Liver (tissue), 10 donors: ENCODE measurements at places on chromosomes 7 and 10. TPM values are rescaled to one million over a fixed set of nuclear protein-coding genes. Genes with fewer than 3 reads are reported as not detected.

GRCh38 chr10:71520042-71520441 lies 123.3 kb downstream of the CDH23 start:
- no peaks in the 10 kb centered on the region for H3K4me1 ChIP-seq
- DNase-seq = no peak
- no peak overlapping the region for H3K27ac ChIP-seq
- H3K27me3 ChIP-seq = no peaks in the 10 kb centered on the region

DNA sequence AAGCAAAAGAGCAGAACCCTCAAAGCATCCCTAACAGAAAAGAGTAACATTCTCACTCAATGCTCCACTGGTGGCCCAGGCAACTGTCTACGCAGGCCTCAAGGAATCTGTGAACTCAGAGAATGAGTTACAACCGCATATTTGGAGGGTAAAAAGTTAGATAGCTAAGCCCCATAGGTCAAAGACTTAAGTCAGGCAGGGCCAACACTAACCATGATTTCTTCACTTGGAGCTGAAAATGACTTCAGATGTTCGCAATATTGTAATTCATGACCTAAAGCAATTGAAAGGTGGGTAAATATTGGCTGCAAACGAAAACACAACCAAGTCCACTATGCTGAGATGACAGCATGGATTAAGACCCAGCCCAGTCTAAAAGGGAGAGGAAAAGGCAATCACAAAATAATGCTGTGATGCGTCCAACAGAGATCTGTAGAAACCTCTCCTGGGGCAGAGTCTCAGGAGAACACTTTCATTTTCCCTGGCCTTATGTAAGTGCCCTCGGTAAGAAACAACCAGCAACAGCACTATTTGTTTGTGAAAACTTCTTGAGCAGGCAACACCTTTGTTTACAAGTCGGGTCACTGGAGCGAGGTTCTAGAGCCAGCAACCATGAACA lies 176.5 kb downstream of the TNS3 start:
- peak overlapping the region; percentile 14 for H3K27ac ChIP-seq
- peaks cover 31% of the 10 kb centered on the region for H3K4me1 ChIP-seq
- H3K36me3 ChIP-seq = peaks cover 44% of the 10 kb centered on the region
- DNase-seq = no peak
- H3K27me3 ChIP-seq = no peaks in the 10 kb centered on the region

SPAG6 gene
- not detected for total RNA-seq

DNA sequence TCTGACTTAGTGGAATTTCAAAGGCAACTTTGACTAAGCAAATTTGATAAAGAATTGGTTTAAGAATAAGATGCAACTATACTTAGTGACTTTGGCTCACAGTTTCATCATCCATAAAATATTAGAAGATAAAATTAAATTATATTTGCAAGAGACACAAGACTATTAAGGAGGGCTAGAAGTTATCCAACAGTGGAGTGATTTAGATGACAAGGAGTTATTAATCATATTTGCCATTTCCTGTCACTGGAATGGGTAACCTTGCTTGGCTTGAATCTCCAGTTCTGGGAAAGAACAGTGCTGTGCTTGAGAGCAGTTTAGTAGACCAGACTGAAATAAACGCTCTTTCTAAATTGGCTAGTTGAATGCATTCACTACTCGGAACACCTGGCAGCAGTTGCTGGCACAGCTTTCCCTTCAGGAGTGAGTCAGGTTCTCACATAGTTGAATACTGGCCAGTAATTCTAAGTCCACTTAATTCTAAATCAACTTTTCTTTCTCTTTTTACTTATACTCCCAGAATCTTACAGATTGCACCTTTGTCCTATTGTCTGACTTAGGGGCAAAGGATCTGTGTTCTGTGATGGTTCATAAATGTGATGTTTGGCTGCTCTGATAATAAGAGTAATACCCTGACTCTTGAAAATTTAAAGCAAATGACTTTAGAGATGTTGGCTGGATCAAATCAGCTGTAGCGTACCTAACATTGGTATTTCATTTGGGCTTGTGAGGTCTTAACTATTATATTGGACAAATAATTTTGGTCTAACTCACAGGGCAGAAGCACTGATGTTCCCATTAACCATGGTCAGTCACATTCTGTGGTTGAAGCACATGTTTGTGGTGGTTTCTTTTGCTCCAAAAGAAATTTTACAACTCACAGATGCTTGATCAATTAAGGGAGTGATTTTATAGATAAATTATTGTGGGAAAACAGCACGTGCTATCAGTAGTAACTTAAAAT lies 16.6 kb downstream of the STMP1 start:
- H3K4me1 ChIP-seq = no peaks in the 10 kb centered on the region
- H3K27ac ChIP-seq = no peak overlapping the region
- no peak overlapping the region for H3K4me3 ChIP-seq
- no peaks in the 10 kb centered on the region for H3K27me3 ChIP-seq

- no peaks in the 10 kb centered on the region for H3K27me3 ChIP-seq
- no peaks in the 10 kb centered on the region for H3K36me3 ChIP-seq
- no peaks in the 10 kb centered on the region for H3K4me1 ChIP-seq
- no peak overlapping the region for H3K4me3 ChIP-seq
- DNase-seq = no peak
These were observed 200.2 kb downstream of the WDR37 start for GRCh38 chr10:1256432-1256725.

DNA sequence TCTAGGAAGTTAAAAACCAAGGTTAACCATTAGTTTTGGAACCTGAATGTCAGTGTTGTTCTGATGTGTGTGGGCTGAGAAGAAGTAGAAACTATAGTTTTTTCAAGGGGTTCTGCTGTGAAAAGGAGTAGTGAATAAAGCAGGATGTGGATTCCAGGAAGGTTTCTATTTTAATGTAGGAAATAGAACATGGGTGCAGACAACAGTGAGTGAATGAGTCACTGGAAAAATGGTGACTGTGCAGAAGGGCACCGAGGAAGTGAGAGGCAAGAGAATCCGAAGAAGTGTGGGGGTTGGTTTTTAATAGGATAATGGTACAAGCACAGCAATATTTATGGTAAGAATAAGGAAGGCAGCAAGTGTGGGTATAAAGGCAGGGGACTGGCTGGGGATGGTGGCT lies 120.4 kb downstream of the ARHGAP21 start:
- H3K27me3 ChIP-seq = no peaks in the 10 kb centered on the region
- H3K4me1 ChIP-seq = no peaks in the 10 kb centered on the region
- H3K4me3 ChIP-seq = no peak overlapping the region
- H3K36me3 ChIP-seq = peaks cover 10% of the 10 kb centered on the region
- no peak for DNase-seq
- no peak overlapping the region for H3K27ac ChIP-seq

THNSL1 gene
- 8.0 TPM for total RNA-seq

MSMB gene
- not detected for total RNA-seq

MAGI2 gene
- 4.1 TPM for total RNA-seq
